ENCODE measurements at places on chromosomes 7 and 10. TPM values are rescaled to one million over a fixed set of nuclear protein-coding genes. Genes with fewer than 3 reads are reported as not detected.

GRCh38 chr10:118470470-118470869 is 125.0 kb downstream of the PRLHR start:
- H3K4me1 ChIP-seq = no peaks in the 10 kb centered on the region
- no peak overlapping the region for H3K27ac ChIP-seq
- peaks cover 21% of the 10 kb centered on the region for H3K27me3 ChIP-seq

GRCh38 chr10:132423966-132424861 is 27.2 kb downstream of the PWWP2B start:
- H3K4me3 ChIP-seq = no peak overlapping the region
- no peaks in the 10 kb centered on the region for H3K27me3 ChIP-seq
- no peak overlapping the region for H3K27ac ChIP-seq
- no peaks in the 10 kb centered on the region for H3K36me3 ChIP-seq

Gene GIMAP1
- 6.0 TPM for total RNA-seq

Gene SPDYE1
- not detected for total RNA-seq

- no peaks in the 10 kb centered on the region for H3K36me3 ChIP-seq
- no peaks in the 10 kb centered on the region for H3K4me1 ChIP-seq
- no peak overlapping the region for H3K4me3 ChIP-seq
- H3K27ac ChIP-seq = no peak overlapping the region
- no peak for DNase-seq
- H3K27me3 ChIP-seq = peaks cover 5% of the 10 kb centered on the region
Observed at GRCh38 chr10:125584954-125585353, 98.0 kb downstream of the TEX36 start.

- peaks cover 20% of the 10 kb centered on the region for H3K36me3 ChIP-seq
- H3K27ac ChIP-seq = peak within 1 kb of the TSS; percentile 97
- no peaks in the 10 kb centered on the region for H3K27me3 ChIP-seq
- H3K4me3 ChIP-seq = peak within 1 kb of the TSS; percentile 99
Observed at GRCh38 chr7:64313740-64314491, at the start of gene ZNF736. Gene ZNF736 (plus strand): TSS chr7:64313961. CDS start chr7:64314151, 190 bp downstream.

DNA sequence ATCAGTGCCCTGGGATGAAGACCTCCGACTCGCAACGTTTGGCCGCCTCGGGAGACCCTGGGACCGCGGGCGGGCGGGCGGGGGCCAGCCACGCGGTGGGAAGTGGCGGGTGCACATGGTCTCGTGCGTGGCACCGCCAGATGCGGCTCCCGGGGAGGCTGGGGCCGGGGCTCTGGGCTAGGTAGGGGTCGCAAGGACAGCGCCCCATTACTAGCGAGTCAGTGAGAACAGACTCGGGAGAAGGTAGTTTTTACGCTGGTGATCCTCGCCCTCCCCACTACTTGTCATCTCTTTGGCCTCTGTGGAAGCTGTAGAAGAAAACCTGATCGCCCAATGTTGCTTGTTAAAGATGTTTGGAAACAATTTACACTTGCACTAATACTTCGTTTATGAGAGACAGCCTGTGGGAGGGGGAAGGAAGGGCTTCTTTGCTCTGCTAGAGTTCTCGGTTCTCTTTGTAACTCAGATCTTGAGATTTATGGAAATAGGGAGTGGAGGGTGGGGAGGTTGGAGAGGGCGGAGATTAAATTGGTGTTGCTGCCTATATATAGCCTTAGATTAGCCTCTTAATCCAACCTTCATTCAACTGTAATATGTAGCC is 591 bp downstream of the BZW2 start:
- no peak for DNase-seq
- peak overlapping the region; percentile 98 for H3K27ac ChIP-seq
- H3K4me3 ChIP-seq = peak overlapping the region; percentile 99

- H3K27ac ChIP-seq = no peak overlapping the region
- H3K36me3 ChIP-seq = no peaks in the 10 kb centered on the region
- no peaks in the 10 kb centered on the region for H3K4me1 ChIP-seq
Observed at GRCh38 chr10:112872728-112873127, 77.3 kb upstream of the TCF7L2 start.

- DNase-seq = no peak
- H3K27ac ChIP-seq = no peak overlapping the region
- no peaks in the 10 kb centered on the region for H3K27me3 ChIP-seq
- H3K36me3 ChIP-seq = no peaks in the 10 kb centered on the region
Observed at GRCh38 chr7:108231221-108231620, 101.1 kb upstream of the LAMB4 start.

DNA sequence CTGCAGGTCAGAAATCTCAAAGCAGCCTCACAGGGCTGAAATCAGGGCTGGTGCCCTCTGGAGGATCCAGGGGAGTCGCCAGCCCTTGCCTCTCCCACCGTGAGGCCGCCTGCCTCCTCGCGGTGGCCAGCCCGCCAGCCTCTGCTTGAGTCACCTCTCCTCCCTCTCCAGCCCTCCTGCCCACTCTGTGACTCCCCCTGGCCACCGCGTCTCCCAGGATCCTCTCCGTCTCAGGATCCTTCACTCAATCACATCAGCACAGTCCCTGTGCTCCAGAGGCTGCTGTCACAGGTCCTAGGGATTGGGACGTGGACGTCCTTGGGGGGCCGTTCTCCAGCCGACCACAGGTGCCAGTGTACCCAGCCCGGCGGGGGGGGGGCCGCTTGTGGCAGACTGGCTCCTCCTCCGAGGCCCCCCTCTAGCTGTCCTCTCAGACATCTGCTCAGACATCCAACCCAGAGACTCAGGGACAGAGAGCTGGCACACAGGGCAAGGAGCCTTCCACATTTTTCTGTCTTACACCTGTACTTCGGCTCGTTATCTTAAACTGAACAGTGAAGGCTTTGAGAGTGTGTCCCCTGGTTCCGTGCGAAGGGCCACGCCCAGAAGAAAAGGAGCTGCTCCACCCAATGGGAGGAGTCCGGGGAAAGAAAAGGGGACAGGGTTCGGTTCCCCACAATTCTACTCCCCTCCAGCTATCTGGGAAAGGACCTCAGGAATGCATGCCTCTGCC is 9.4 kb upstream of the PPP2R2D start:
- H3K36me3 ChIP-seq = no peaks in the 10 kb centered on the region
- DNase-seq = no peak
- H3K4me3 ChIP-seq = no peak overlapping the region
- peaks cover 5% of the 10 kb centered on the region for H3K4me1 ChIP-seq

DNA sequence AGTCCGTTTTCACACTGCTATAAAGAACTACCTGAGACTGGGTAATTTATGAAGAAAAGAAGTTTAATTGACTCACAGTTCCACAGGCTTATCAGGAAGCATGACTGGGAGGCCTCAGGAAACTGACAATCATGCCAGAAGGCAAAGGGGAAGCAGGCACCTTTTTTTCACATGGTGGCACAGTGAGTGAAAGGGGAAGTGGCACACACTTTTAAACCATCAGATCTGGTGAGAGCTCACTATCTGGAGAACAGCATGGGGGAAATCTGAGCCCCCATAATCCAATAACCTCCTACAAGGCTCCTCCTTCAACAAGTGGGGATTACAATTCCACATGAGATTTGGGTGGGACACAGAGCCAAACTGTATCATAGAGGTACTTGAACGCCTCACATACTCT is 30.0 kb downstream of the AGR3 start:
- peaks cover 2% of the 10 kb centered on the region for H3K4me1 ChIP-seq
- no peak overlapping the region for H3K4me3 ChIP-seq
- H3K27ac ChIP-seq = no peak overlapping the region
- DNase-seq = no peak
- peaks cover 41% of the 10 kb centered on the region for H3K27me3 ChIP-seq

- H3K27me3 ChIP-seq = peaks cover 68% of the 10 kb centered on the region
- peaks cover 24% of the 10 kb centered on the region for H3K4me1 ChIP-seq
- no peak for DNase-seq
- H3K4me3 ChIP-seq = no peak within 1 kb of the TSS
Observed at GRCh38 chr7:27147199-27148030, at the start of gene HOXA6. Gene HOXA6 (minus strand): TSS chr7:27147774. CDS start chr7:27147749, 25 bp downstream.

GRCh38 chr7:128931965-128932861 is 5.5 kb upstream of the IRF5 start:
- no peak overlapping the region for H3K27ac ChIP-seq
- peaks cover 22% of the 10 kb centered on the region for H3K4me1 ChIP-seq
- DNase-seq = peak; percentile 6
- H3K27me3 ChIP-seq = peaks cover 5% of the 10 kb centered on the region

GRCh38 chr10:110382695-110383094 is 78.0 kb upstream of the SMNDC1 start:
- no peak for DNase-seq
- H3K4me1 ChIP-seq = peaks cover 12% of the 10 kb centered on the region
- no peaks in the 10 kb centered on the region for H3K36me3 ChIP-seq
- no peaks in the 10 kb centered on the region for H3K27me3 ChIP-seq
- H3K27ac ChIP-seq = no peak overlapping the region

Gene SLC26A3
- total RNA-seq = not detected

DNA sequence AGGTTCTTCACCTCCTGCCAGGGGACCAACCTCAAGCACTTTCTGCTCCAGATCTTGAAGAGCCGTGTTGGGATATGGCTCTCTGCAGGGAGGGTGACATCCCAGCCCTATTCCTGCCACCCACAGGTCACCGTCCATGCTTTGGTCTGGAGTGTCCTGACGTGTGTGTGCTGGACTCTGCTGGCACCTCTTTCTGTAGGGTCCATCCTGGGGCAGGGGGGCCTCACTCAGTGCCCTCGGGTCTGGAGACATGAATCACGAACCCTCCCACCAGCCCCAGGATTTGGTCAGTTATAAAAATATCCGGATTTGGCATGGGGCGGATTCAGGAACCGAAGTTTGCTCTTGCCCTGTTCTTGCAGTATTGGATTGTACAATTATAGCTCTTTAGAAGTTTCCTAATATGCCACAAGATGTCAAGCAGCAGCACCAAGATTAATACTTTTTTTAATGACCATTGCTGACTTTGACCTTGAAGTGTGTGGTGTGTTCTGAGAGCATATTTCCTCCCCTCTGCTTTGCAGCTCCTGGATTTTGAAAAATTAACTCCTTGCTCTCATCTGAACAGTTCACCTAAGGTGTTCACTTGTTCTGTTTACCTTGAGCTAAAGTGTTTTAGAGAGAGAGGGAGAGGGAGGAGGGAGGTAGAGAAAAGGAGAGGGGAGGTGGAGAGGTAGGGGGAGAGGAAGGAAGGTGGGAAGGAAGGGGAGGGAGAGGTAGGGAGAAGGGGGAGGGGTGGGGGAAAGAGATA is 95.4 kb upstream of the SHH start:
- H3K27me3 ChIP-seq = no peaks in the 10 kb centered on the region
- no peaks in the 10 kb centered on the region for H3K36me3 ChIP-seq
- H3K4me1 ChIP-seq = no peaks in the 10 kb centered on the region
- no peak for DNase-seq
- H3K4me3 ChIP-seq = no peak overlapping the region

DNA sequence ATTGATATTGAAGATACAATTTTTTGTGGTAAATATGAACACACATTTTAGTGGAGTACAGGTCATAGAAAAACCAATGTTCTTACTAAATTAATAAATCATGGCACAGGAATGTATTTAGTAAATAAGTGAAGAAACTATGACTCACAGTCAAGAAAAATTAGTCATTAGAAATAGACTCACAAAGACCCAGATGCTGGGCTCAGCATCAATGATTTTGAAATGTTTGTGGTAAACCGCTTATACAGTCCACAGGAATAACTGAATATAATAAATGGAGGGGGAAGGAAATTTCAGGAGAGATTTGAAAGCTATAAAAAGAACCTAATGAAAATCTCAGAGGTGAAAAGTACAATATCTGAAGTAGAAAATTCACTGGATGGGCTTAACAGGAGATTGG is 138.3 kb upstream of the ADCY1 start:
- H3K4me3 ChIP-seq = no peak overlapping the region
- H3K36me3 ChIP-seq = no peaks in the 10 kb centered on the region
- no peak overlapping the region for H3K27ac ChIP-seq
- H3K27me3 ChIP-seq = peaks cover 24% of the 10 kb centered on the region

DNA sequence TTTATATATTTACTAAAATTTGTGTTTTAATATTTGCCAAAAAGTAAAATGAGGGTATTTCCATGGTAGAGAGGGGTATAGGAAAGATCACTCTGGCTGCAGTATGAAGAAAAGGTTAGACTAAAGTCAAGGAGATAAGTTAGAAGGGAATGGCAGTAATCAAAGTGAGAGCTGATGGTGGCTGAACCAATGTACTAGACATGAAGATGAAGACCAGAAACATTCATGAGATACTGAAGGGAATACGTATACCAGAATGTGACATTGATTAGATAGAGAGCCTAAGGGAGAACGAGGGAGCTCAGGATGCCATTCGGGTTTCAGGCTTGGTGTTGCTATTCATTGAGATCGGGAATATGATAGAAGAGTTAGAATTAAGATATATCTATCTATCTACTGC is 7.8 kb downstream of the ZNF713 start:
- H3K36me3 ChIP-seq = peaks cover 1% of the 10 kb centered on the region
- no peaks in the 10 kb centered on the region for H3K27me3 ChIP-seq
- no peak overlapping the region for H3K4me3 ChIP-seq
- no peaks in the 10 kb centered on the region for H3K4me1 ChIP-seq

Gene RELN
- not detected for total RNA-seq

DNA sequence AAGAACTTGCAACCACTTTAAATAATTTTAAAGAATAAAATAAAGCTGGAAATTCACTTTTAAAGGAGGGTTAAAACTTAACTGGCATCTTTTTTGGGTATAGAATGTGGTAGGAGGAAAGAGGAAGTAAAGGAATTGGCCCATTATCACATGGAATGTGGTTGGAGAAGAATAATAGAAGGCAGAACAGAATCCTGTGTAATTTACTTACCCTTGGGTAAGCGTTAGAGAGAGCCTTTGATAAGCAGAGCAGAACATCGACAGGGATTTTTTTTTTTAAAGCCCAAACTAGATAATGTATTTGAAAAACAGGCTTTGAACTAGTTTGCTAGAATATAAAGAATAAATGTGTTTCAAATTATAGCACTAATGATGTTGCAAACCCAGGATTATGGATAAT is 199.8 kb upstream of the KIAA1217 start:
- no peak overlapping the region for H3K4me3 ChIP-seq
- no peak overlapping the region for H3K27ac ChIP-seq
- peaks cover 7% of the 10 kb centered on the region for H3K27me3 ChIP-seq
- no peaks in the 10 kb centered on the region for H3K4me1 ChIP-seq

Gene GPR141
- not detected for total RNA-seq

- H3K4me1 ChIP-seq = peaks cover 86% of the 10 kb centered on the region
- no peaks in the 10 kb centered on the region for H3K36me3 ChIP-seq
- peak; percentile 82 for DNase-seq
- no peaks in the 10 kb centered on the region for H3K27me3 ChIP-seq
- H3K4me3 ChIP-seq = peak overlapping the region; percentile 59
Observed at GRCh38 chr10:3811291-3811870, 26.4 kb upstream of the KLF6 start.

DNA sequence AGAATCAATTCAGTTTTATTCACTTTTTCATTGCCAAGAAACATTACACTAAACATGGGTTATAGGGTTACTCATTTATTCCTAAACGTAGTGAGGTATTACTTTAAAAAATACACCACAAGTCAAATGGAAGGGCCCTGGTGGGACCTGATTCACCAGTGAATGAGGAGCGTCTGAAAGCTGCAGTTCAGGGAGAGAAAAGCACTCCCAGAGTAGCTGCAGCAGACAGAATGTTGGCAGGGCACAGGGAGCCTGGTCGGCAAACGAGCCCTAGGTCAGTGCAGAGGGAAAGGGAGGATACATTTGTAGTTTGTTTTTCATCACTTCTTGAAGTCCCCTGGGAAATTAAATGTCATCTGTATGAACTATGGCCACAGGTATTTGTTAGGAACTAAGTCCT is 361.7 kb upstream of the ETV1 start:
- H3K4me3 ChIP-seq = no peak overlapping the region
- no peaks in the 10 kb centered on the region for H3K36me3 ChIP-seq
- H3K27ac ChIP-seq = no peak overlapping the region
- H3K27me3 ChIP-seq = no peaks in the 10 kb centered on the region

GRCh38 chr7:17370901-17371585 is 72.6 kb downstream of the AHR start:
- no peaks in the 10 kb centered on the region for H3K27me3 ChIP-seq
- no peak overlapping the region for H3K4me3 ChIP-seq
- H3K36me3 ChIP-seq = no peaks in the 10 kb centered on the region
- H3K27ac ChIP-seq = no peak overlapping the region

- no peaks in the 10 kb centered on the region for H3K27me3 ChIP-seq
- DNase-seq = no peak
- H3K4me3 ChIP-seq = no peak overlapping the region
- no peaks in the 10 kb centered on the region for H3K4me1 ChIP-seq
Observed at GRCh38 chr10:73126343-73126742, 16.1 kb downstream of the NUDT13 start.
